ENCODE measurements at places on chromosomes 16 and 17. TPM values are rescaled to one million over a fixed set of nuclear protein-coding genes. Genes with fewer than 3 reads are reported as not detected.

PIEZO1 gene
- total RNA-seq, result 197 TPM

DNA sequence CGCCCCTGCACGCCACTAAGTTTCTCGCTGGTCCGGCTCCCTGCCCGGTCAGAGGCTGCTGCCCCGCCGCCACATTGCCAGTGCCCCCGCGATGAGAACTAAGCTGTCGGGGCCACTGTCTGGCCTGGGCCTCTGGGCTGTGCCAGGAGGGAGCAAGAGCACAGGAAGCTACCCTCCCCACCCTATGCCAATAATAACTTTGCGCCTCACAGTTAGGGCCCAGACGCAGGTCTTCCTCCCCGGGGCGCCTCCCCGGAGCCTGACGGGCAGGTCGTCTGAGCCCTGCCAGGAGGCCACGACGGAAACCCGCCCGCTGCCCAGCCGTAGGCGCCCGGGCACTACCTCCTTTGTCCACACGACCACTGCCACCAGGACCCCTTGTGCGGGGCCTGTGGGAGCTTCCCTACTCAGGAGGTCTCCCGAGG, 1.5 kb downstream of the ZFPM1 start:
- ATAC-seq, result no peak

DNA sequence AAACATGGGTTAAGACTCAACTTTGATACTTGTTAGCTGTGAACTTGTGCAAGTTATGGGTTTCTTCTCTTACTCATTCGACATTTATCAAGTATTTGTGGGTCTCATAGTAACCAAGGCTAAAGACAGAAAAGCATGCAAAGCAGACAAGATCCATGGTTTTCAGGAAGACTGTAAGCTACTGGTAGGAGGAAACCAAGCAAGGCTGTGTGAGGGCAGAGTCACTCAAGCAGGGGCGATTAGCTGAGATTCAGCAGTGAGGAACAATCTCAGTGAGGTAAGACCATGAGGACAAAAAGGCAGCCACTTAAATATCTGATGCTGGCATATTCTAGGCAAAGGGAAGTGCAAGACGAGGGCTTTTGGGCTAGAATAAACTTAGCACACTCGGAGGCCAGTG, 29.5 kb downstream of the MBTD1 start:
- no peak for ATAC-seq

GRCh38 chr16:88770461-88771293, 14.3 kb downstream of the PIEZO1 start:
- ATAC-seq, result no peak
